Heart right ventricle (tissue), 16 donors: ENCODE measurements at places on chromosomes 1 and 21. TPM values are rescaled to one million over a fixed set of nuclear protein-coding genes. Genes with fewer than 3 reads are reported as not detected.

Gene SIK1
- 3.1 TPM for polyA plus RNA-seq

Gene WNT3A
- not detected for polyA plus RNA-seq

Gene C4BPA
- not detected for polyA plus RNA-seq

Gene PYHIN1
- 0.07 TPM for polyA plus RNA-seq

Gene PDZK1IP1
- polyA plus RNA-seq: 0.23 TPM

GRCh38 chr1:31696242-31696641, 7.6 kb downstream of the COL16A1 start:
- no peak for DNase-seq

- peak; percentile 56 for DNase-seq
Measured at GRCh38 chr1:1291548-1292441, 11.6 kb downstream of the SCNN1D start.

DNA sequence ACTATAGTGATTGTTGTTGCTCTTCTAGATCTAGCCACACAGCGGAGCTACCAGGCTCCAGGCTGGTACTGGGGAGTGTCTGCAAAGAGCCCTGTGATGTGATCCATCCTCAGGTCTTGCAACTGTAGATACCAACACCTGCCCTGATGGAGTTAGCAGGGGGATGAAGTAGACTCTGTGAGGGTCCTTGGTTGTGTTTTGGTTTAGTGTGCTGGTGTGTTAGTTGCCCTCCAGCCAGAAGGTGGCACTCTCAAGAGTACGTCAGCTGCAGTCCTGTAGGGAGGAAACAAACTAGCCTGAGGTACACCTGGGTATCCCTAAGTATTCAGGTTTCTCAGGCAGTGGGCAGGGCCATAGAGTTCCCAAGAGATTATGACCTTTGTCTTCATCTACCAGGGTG, 81.2 kb upstream of the TMPRSS2 start:
- no peak for DNase-seq

DNA sequence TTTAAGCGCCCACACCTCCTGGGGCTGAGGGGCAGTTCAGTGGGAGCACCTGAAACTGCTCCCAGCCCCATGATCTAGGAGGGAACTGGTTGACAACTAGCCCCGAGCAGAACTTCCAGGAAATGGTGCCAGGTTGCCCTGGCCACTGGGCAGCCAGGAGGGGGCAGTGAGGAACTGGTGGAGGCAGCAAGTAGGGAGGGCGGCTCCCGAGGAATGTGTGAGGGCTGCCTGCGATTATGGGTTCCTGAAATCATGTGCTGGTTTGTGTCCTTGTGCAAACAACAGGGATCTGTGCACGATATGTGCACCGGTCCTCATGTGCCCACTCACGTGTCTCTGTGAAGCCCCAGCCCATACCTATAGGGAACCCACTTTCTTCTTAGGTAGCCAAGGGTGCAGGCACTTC, 9.9 kb downstream of the GPR3 start:
- peak; percentile 73 for DNase-seq

DNA sequence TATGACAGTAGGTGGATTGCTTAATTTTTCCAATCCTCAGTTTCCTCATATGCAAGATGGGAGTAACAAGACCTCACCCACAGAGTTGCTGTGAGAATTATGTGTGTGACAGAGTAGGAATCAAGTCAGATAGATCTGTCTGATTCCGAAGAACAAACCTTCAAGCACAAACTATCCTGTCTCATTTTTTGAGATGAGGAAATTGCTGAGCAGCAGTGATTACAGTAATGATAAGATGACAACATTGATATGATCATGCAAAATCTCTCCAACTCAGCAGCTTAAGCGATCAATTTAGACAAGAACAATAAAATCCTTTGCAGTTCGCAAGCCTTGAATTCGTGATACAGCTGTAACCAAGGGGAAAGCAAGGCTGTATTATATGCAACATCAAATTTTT, 474.1 kb downstream of the OMA1 start:
- no peak for DNase-seq

GRCh38 chr1:12383001-12383400, 153.2 kb downstream of the VPS13D start:
- no peak for DNase-seq

- no peak for DNase-seq
Measured at GRCh38 chr1:172917972-172918371, 132.8 kb downstream of the TNFSF18 start.

DNA sequence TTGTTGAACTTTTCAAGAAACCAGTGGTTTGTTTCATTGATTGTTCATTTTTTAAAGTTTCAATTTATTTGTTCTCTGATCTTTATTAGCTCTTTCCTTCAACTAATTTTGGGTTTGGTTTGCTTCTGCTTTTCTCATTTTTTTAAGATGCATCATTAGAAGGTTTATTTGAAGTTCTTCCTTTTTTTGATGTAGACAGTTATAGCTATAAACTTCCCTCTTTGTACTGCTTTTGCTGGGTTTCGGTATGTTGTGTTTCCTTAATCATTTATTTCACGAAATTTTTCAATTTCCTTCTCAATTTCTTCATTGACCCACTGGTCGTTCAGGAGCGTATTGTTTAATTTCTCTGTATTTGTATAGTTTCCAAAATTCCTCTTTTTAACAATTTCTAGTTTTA, 133.3 kb upstream of the GPR52 start:
- no peak for DNase-seq
